HFFc6 (cell line): ENCODE measurements at places on chromosomes 7 and 10.

GRCh38 chr7:28068811-28069216, 111.8 kb downstream of the JAZF1 start:
- no peaks in the 10 kb centered on the region for H3K36me3 ChIP-seq
- peaks cover 94% of the 10 kb centered on the region for H3K4me1 ChIP-seq
- DNase-seq, result peak; percentile 65
- peak overlapping the region; percentile 93 for H3K27ac ChIP-seq
- H3K27me3 ChIP-seq, result no peaks in the 10 kb centered on the region

- peak overlapping the region; percentile 58; the same call in 1 of the 2 replicates for H3K4me3 ChIP-seq
- peak; percentile 72 for DNase-seq
- H3K4me1 ChIP-seq, result peaks cover 45% of the 10 kb centered on the region
- no peaks in the 10 kb centered on the region for H3K36me3 ChIP-seq
- H3K27ac ChIP-seq, result peak overlapping the region; percentile 84
- no peaks in the 10 kb centered on the region; the same call in 1 of the 2 replicates for H3K27me3 ChIP-seq
These were observed 50.9 kb downstream of the CALML3 start for GRCh38 chr10:5575482-5576153.

- peaks cover 14% of the 10 kb centered on the region for H3K27me3 ChIP-seq
- peaks cover 7% of the 10 kb centered on the region for H3K36me3 ChIP-seq
- H3K4me1 ChIP-seq, result peaks cover 20% of the 10 kb centered on the region
- H3K27ac ChIP-seq, result peak overlapping the region; percentile 66
- peak; percentile 68 for DNase-seq
These were observed 4.2 kb downstream of the CYP17A1 start for GRCh38 chr10:102832987-102833386.

DNA sequence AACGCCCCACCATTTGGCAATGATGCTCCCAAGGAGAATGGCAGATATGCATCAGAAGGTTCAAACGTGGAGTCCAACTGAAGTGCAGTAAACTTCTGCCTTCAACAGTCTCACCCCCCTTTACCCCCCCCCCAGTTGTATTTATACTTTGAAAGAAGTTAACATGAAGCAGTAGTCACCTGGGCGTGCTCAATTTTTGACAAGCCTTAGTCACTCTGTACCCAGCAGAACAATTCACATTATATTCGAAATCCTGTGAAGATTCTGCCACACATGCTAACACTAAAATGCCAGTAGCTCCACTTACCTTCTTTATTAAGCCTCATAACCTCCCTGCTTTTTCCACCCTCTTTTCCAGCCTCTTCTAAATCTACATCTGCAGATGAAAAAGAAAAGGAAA, 894 bp downstream of the ATXN7L1 start:
- H3K4me3 ChIP-seq, result peak overlapping the region; percentile 97
- H3K4me1 ChIP-seq, result peaks cover 34% of the 10 kb centered on the region
- H3K27ac ChIP-seq, result peak overlapping the region; percentile 99
- DNase-seq, result no peak
- H3K27me3 ChIP-seq, result no peaks in the 10 kb centered on the region; the same call in 1 of the 2 replicates
